ENCODE measurements at places on chromosomes 4 and X.

DNA sequence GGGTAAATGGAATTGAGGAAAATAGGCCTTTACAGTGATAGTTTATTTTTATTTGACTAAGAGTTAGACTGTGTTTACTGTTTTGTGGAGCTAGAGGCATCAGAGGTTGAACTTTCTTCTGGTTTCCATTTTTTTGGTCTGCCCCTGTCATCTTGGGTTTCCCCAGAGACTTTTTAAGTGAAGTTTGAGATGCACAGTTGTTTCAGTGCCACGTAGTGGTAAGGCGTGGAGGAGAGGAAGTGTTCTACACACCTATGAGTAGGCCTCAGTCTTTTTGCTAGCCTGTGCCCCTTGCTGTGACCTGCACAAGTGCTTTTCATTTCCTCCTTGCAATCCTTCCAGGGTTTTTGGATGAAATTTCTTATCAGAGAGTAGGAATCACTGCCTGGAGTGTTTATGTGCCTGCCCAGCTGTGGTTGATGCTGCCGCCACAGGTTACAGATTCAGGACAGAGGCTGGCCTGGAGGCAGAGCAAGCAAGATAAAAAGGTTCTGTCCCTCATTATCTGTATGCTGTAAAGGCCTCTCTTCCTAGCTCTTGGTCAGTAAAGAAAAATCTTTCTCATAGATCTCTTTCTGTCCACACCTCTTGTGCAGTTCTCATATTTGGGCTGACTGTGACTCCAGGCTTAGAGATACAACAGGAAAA lies 12.5 kb upstream of the HSFX4 start:
- no peak for DNase-seq

GRCh38 chrX:155819966-155820491 lies 61.1 kb upstream of the VAMP7 start:
- DNase-seq = peak; percentile 85

GRCh38 chr4:52628543-52628942 lies 30.6 kb downstream of the USP46 start:
- DNase-seq = no peak

DNA sequence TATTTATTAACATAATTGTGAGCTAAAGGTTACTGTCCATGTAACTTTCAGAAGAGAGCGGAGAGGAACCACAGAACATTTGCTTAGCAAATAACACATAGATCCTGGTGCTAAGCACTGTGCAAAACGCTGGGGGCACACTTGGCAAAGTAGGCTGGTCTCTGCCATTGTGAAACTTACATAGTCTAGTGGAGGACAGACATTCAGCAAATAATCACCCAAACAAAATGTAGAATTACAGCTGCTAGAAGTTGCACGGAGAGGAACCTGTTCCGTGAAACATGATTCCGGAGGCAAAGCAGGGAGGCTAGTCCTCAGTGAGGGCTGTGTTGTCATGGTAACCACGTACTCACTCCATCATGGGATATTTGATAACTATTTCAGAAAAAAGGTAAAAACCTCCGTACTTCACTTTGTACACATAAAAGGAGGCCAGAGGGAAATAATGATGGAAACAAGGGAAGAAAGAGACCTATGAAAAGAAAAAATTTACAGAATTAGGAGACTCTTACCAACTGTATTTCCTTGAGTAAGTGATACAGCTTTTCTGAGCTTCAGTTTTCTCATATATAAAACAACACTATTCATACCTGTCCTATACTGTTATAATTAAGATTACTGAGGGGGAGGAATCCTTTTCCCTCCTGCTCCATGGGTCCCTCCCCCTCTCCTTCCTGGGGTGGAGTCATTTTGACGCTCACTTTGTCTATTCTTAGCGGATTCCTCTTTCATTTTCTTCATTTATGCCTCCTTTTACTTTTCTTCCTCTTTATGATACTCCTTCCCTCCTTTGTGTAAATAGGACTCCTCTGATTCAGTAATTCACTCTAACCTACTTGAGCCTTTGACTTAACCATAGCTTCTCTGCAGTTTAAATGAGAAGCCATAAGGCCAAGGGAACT lies 825 bp upstream of the RASGEF1B start:
- no peak for DNase-seq

GRCh38 chrX:45083314-45083713 lies 117.4 kb downstream of the DIPK2B start:
- no peak for DNase-seq

- no peak for DNase-seq
Observed at GRCh38 chrX:94743478-94743877, 1069.5 kb downstream of the FAM133A start.

GRCh38 chr4:7716010-7716721 lies 223.5 kb downstream of the AFAP1 start:
- DNase-seq = no peak

DNA sequence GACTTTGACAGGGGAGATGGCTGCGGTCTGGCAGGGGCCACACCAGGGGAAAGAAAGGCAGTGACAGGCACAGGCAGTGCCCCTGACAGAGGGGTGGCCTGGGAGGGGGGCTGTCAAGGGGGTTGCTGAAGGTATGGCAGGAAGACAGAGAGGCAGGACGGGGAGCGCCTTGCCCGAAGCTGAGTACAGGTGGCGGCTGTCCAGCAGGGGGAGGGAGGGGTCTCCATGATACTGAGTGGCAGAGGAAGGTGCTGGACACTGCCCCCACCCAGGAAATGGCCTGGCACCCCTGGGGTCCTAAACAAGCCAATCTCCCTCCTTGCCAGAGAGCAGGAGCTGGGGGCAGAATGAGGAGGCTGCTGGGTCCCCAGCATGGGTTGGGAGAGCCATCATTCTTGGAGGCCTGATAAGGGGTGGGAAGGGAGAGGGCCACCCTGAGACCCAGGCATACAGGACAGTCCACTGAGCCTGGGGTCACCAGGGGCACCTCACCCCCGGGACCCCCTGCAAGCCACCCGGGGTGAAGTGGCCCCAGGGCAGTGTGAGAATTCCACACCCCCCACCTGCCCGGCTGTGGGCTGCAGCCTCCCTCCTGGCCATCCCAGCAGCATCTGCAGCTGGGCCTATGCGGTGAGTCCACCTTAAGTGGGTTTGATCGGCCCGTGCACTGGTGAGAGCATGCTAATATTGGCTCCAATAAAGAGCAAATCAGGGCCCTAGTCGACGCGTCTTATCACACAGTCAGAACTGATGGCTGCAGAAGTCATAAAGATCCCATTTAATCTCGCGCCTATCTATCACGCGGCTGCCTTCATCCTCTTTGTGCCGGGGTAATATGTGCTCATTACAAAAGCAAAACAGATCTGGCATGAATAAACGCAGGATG lies 108.5 kb downstream of the FAM53A start:
- DNase-seq = no peak

- DNase-seq = no peak
Observed at GRCh38 chrX:48516987-48517386, 4.6 kb upstream of the EBP start.

- peak; percentile 40 for DNase-seq
Observed at GRCh38 chr4:158805635-158806471, 37.0 kb downstream of the FNIP2 start.

- no peak for DNase-seq
Observed at GRCh38 chrX:53031380-53031779, 17.2 kb upstream of the GPR173 start.

GRCh38 chrX:27435031-27435430 lies 28.1 kb downstream of the PPP4R3C start:
- no peak for DNase-seq

DNA sequence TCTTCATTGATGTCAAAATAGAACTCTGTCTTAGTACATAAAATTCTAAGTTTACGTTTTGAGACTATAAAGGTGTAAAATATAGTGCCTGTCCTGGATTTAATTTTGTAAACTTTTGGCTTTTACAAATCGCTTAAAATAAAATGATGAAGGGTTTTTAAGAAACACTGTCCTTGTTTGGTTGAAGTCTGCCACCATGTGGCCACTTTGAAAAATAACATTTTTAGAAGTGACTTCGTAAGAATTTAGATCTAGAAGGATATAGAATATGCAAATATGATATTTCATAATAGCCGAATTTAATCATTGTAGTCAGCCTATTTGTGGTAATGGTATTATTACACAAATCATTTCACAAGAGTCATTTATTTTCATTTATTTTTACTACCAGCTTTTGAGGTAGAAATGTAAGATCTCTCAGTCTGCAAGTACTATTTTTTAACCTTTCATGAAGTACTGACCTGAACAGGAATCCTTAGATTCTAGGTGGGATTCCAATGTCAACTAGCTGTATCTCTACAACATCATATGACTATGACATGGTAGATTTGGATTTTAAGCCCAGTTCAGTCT lies 31.0 kb upstream of the FAT4 start:
- DNase-seq = peak; percentile 25

- no peak for DNase-seq
Observed at GRCh38 chr4:1241936-1242505, 6.9 kb downstream of the CTBP1 start.

DNA sequence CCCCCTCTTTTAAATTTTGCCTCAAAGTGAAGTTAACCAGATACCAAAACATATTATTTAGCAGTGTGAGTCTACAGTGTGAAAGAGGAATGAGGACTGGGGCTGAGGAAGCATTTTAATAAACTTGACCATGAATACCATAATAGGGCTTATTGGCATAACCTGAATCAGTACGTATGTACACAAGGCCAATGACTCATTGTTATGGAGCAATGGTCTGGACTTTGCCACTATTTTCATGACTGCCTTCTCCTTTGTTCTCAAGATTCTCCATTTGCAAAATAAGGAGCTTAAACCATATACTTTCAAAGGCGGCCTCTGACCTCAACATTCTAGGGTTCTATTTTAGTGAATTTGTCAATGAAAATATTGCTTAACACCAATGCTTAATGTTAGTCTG lies 102.8 kb upstream of the OR13H1 start:
- DNase-seq = no peak

DNA sequence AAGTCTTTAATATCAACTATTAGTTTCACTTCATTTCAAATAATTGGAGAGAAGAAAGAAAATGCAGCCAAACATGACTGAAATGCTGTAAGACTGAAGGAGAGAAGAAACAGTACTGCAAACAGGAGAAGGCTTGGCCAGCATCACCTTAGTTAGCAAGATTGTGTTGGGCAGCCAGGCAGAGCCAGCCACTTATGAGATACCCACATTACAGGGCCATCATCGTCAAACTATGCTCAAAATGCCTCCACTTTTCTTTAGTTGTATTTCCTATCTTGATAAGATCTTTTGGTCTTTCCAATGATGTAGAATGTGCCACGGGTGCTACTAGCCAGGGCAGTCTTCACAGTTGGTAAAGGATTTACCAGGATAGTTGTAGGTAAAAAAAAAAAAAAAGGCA lies 10.9 kb upstream of the IRF2 start:
- no peak for DNase-seq

- no peak for DNase-seq
Observed at GRCh38 chrX:136477026-136477425, 10.7 kb upstream of the BRS3 start.

DNA sequence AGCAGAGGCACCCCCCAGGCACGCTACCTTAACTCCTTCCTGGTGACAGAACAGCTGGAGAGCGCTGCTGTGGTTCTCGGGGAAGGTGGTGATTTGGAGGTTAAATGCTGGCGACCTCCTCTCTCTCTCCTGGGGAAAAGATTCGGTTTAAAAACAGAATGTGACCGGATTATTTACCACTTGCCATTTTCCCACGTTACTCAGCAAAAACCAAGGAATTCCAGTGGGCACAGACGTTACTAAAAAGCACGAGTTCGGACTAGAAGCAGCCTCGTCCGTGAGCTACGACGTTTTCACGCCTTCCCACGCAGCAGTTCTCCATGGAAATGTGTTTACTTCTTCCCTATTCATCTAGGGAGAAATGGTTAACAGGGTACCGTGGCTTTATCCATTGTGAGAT lies 32.3 kb upstream of the C4orf50 start:
- no peak for DNase-seq

DNA sequence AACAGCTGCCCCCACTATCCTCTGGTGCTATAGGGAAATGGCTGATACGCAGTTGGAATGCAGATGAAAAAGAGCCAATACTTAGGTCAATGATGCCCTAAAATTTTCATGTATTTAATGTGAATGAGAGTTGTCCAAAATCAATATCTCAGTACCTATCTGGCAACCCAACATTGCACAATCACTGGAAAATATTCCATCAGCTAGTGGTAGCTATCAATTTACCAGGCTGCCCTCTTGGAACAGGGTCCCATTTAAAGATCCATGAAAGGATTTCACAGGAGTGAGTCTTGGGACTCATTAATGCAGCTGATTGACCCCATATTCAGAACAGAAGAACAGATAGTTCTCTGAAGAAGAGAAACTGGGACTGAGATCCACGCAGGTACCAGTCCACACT lies 638.9 kb downstream of the SMARCA1 start:
- no peak for DNase-seq

- no peak for DNase-seq
Observed at GRCh38 chr4:138255917-138256597, 13.9 kb upstream of the SLC7A11 start.

DNA sequence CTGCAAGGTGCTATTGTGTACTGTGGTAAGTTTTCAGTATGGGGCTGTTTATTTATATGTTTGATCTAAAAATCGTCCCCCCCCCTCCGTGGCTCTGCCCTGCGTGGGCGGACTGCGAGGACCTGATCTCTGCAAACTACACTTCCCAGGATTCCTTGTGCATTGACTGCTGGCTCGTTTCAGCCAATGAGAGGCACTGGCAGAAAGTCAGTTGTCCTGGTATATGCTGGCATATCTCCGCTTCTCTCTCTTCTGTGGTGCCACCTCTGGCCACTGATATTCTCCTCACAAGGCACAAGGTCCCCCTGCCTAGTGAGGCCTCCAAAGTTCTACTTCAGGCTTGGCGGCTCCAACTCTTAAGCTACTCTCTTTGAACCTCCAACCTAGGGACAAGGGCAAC lies 168.8 kb upstream of the ZFP42 start:
- peak; percentile 11 for DNase-seq

GRCh38 chr4:36772154-36772516 lies 472.4 kb upstream of the NWD2 start:
- DNase-seq = no peak

GRCh38 chrX:43605351-43605750 lies 50.7 kb upstream of the MAOA start:
- DNase-seq = no peak

DNA sequence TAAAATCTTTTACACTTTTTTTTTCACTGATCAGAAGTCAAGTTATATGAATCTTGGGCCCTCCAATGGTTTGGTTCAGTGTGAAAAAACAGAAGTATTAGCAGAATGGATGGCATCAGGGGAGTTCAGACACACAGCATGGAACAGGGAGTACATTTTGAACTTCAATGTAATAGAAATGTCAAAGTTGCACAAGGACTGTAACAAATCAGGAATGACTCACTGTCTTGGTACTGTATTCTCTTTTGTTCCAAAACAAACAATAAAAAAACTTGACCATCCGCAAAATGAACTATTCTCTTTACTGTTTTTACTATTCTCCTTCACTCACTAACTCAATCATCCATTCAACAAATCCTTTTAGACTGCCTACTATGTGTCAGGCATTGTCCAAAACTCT lies 401.0 kb downstream of the FSTL5 start:
- peak; percentile 62 for DNase-seq

GRCh38 chr4:48483006-48483776 lies at the start of gene SLC10A4:
Gene SLC10A4, plus strand, starts transcription at chr4:48483343. Its CDS starts 219 bp downstream, at chr4:48483562.
- no peak for DNase-seq

- peak; percentile 25 for DNase-seq
Observed at GRCh38 chr4:77959566-77960338, 97.1 kb downstream of the MRPL1 start.

Data from A172 (cell line).